ENCODE measurements at places on chromosomes 2 and 18.
A peak's percentile ranks its signal among the peaks of the same experiment; 100 is the strongest.

DNA sequence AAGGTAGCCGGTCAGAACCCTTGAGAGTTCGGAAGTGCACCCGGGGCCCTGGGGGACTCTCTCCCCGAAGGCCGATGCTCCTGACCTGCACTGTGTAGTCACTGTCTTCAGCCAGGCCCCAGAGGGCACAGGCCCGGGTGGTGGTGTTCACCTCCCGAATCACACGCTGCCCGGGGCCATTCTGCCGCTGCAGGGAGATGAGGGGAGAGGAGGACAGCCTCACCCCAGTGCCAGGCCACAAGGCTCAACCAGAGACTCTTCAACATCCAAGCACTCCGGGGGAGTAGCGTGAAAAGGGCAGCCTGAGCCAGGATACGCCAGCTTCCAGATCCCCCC, 1.1 kb downstream of the FNDC4 start:
- DNase-seq: no peak

GRCh38 chr2:234514099-234514498, 17.2 kb upstream of the ARL4C start:
- no peak for DNase-seq

DNA sequence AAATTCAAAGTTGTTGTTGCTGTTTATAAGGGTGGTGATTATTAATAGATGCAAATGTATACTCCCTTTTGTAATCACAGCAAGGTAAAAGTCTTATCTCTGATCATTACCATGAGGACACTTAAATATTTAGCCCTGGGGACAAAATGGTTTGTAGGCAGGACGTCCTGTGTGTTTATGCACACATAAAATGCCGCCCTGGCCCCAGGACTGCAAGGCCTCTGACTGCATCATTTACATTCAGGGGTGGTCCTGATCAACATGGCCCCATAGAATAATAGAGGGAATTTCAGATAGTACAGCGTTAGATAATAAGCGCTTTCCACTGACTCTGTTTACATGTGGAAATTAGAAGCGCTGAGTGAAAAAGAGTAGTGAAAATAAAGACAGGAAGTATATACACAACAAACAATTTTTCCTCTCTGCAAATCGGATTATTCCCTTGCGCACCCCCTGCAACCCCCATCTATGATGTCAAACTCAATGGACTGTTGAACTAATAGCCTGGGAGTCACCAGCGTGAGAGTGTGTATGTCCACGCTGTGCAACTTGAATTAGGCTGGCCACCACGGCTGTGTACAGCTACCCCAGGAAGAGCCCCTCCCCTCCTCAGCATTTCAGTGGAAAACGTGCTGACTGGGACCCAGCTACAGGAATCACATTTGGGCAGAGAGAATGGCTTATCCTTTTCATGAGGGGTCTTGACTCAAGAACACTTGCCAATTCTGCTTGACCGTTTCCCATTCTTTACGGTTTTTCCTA, 291.5 kb downstream of the SOX11 start:
- no peak for DNase-seq

- no peak for DNase-seq
Measured at GRCh38 chr2:205465791-205466190, 216.5 kb upstream of the NRP2 start.

DNA sequence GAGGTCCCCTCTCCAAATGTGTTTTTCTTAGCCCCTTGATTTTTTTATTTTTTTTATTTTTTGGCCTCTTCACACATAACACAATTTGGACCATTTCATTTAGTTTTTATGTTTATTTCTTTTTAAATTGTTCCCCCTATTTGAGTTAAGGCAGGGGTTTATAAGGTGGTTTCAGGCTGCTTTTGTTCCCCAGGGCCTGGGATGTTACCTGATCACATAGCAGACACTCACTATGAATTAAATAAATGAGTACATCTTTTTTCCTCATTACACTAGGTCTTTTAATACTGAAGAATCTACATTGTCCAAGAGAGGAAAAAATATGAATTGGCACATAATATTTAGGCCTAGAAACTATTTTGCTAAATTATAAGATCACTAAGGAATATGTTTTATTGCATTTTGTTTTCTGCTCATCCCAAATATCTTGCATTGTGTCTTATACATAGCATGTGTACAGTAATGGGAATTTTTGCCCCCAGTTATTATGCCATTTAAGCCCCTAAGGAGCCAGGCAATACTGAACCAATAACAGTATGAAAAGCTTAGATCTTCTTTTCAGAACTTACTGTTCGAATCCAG, 112.4 kb upstream of the MAPRE2 start:
- no peak for DNase-seq

- DNase-seq: no peak
Measured at GRCh38 chr18:68431111-68431921, 283.6 kb downstream of the TMX3 start.

DNA sequence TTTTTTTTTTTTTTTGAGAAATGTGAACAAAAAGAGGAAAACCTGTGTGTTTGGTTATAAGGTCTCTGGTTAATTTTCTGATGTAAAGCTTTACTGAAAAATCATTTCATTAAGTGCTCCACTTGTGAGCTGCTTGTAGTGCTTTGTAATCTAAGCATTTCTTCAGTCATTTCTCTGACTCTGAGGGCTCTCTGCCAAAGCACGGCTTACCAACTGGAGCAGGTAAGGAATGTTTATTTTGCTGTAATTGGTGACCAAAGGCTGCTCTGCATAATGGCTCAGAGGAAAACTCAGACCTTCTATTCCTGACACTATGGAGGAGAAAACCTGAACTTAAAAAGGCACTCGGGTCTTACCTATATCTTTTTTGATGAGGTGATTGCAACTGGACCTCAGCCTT, 848.8 kb downstream of the MBD2 start:
- DNase-seq: no peak

DNA sequence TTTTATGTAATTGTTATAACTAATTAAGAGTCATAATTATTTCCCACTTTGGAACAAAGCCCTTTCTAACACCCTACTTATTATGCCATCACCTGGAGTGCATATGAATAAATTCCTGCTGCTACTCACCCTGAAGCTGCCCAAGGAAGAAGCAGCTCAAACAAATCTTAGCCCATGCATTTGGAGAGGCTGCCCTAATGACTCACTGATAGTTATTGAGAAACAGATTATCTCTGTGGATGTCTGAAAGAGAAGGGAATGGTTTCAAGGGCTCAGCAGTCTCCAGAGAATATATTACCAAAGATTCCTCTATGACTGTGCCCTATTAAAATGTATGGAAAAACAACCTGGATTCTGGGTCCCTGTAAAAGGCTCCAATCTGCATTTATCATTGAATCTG, 81.0 kb downstream of the GPR39 start:
- DNase-seq: no peak

DNA sequence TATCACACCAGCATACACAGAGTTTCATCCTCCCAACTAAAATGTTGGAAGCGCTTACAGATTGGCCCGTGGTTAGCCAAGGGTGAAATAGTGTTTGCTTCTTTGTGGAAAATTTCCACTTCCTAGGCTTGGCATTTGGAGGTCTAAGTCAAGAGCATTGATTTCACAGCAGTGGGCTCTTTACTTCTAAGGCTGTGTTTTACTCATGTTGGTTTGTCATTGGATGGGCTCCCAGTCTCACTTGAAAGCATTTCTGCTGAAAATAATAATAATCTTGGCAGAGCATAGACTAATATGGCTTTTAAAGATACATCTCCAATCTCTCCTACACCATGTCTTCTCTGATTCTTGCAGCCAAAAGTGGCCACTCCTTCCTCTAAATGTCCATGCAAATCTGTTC, 82.9 kb downstream of the DYNAP start:
- DNase-seq: no peak

DNA sequence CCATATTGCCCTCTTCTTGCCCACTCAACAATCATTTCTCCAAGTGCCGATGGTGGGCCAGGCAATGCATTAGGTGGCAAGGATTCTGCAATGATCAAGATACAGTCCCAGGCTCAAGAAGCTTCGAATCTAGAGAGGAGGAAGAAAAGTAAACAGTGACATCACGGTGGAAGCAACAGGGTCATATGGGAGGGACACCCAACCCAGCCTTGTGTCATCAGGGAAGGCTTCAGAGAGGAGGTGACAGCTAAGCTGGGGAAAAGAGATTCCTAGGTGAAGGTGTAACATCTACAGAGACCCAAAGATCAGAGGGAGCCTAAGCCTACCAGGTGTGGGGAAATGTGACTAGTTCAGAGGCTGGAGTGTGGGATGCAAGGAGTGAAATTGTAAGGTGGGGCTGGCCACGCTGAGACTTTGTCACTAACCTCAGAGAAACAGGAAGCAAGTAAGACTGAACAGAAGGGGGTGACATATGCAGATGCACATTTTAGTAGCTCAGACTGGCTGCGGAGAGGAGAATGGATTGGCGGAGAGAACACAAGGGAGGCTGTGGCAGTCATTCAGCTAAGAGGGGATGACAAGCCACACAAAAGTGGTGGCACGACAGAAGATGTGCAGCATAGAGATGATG, 104.9 kb downstream of the ANKRD44 start:
- DNase-seq: peak; percentile 49

GRCh38 chr18:57915865-57916582, 112.9 kb upstream of the ATP8B1 start:
- no peak for DNase-seq

GRCh38 chr18:31102025-31102684, at the start of gene DSC2:
DSC2 (minus strand) TSS chr18:31102421; CDS start chr18:31101971, 450 bp downstream.
- DNase-seq: peak; percentile 2

- no peak for DNase-seq
Measured at GRCh38 chr2:1727796-1728474, 16.4 kb downstream of the PXDN start.

- no peak for DNase-seq
Measured at GRCh38 chr2:101770726-101771125, 73.2 kb downstream of the MAP4K4 start.

- no peak for DNase-seq
Measured at GRCh38 chr2:7013471-7014160, 96.4 kb downstream of the RNF144A start.

DNA sequence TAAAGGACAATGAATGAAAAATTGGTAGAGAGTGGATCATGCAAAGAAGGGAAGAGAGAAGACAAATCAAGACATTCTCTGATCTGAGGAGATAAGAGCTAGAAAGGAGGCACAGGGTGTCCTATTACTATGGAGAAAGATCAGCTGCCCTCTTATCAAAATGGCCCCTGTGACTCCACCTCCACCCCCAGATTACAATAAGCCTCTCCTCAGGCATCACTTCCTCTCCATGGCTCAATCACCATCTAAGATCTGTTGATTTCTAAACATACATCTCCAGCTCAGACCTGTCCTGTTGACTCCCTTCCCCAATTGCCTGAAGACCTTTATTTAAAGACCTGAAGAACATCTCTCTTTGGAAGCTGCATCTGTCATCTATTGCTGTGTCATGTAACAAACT, 43.2 kb downstream of the SP100 start:
- DNase-seq: no peak

DNA sequence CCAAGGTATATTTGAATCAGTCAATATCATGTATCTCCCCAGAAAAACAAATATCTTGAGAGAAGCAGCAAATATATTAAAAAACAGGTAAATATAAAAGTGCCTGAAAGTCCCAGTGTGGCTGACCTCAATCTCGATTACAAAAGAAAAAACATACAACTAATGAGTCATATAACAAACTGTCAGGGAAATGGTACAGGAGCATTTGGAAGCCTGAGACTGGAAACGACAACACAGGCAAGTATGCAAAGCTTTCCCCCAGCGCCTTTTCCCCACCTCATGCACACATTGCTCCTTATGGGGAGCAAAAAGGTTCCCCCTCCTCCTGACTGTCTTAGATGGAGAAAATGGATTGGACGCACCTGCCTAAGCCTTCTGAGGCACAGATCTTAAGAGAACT, 230.7 kb downstream of the TMX3 start:
- DNase-seq: no peak

DNA sequence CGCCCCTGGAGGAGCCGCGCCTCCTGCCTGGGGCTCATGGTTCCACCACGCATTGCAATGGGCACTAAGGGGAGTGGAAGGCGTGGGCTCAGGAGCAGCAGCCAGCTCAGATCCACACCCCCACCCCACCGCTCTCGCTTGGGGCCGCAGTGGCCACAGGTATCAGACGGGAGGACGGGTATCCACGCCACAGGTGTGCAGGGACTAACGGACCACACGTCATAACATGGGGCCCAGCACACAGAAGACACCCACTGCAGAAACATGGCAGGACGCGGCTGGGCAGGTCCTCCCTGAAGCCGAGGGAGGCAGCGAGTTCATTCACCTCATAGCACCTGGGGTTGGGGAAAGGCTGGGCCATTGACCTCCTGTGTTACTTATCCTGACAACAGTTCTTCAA, 13.0 kb downstream of the HDAC4 start:
- no peak for DNase-seq

DNA sequence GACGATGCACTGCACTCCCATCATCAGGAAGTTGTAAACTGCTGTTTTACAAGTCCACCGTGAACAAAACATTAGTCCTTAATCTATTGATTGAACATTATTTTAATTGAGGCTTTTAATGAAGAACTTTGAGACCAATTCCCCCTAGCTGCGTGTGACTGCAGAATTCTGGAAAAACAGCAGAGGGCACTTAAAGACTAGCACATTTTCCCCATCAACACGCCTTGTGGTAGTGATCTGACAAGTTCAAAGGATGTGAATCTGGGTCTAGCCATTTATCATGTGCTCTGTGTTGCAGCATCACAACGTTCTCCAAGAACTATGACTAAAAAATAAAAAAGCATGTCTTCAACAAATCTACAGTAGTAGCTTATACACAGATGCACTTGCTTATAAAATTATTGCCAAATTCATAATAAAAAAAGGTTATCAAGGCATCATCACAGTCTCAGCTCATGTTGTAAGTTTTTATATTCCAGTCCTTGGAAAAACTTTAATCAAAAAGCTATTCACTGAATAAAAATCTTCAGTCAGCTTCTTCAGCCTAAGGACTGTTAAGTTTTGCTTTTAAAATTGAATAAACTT, 35.8 kb downstream of the SKOR2 start:
- no peak for DNase-seq

GRCh38 chr2:134324947-134325346, 71.1 kb downstream of the MGAT5 start:
- DNase-seq: peak; percentile 52

GRCh38 chr2:15616850-15617777, 25.4 kb downstream of the DDX1 start:
- no peak for DNase-seq

GRCh38 chr2:142872882-142873724, 4.4 kb upstream of the KYNU start:
- no peak for DNase-seq

DNA sequence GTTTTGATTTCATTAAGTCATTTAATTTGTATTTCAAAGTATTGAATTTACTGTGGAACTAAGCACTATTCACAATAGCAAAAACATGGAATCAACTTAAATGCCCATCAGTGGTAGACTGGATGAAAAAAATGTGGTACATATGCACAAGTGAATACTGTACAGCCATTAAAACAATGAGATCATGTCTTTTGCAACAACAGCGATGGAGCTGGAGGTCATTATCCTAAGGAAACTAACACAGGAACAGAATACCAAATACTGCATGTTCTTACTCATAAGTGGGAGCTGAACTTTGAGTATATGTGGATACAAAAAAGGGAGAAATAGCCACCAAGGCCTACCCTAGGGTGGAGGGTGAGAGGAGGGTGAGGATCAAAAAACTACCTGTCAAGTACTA, 164.4 kb downstream of the BABAM2 start:
- no peak for DNase-seq
